ENCODE measurements at places on chromosomes 6 and 20.

- DNase-seq: no peak
Observed at GRCh38 chr6:15253203-15254022, 7.5 kb downstream of the JARID2 start.

DNA sequence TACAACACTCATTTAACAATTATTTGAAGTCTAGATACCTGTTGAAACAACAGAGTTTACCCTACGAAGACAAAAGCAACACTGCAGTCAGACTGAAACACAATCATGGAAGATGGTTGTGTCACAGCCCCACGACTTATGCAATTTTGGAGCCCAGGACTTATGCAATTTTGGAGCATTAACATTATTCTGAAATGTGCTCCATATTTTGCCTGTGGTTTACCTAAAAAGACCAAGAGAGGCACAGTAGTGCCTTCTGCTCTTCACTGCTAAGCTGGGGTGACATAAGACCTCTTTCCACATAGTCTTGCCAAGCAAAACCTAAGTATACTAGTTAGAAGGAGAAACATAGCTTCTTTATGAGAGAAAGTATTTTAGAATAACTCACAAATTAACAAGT is 216.5 kb downstream of the PTPRK start:
- no peak for DNase-seq

- peak; percentile 95 for DNase-seq
Observed at GRCh38 chr6:26351544-26351953, 13.4 kb upstream of the BTN3A2 start.

- no peak for DNase-seq
Observed at GRCh38 chr20:37479925-37480691, 40.9 kb upstream of the NNAT start.

DNA sequence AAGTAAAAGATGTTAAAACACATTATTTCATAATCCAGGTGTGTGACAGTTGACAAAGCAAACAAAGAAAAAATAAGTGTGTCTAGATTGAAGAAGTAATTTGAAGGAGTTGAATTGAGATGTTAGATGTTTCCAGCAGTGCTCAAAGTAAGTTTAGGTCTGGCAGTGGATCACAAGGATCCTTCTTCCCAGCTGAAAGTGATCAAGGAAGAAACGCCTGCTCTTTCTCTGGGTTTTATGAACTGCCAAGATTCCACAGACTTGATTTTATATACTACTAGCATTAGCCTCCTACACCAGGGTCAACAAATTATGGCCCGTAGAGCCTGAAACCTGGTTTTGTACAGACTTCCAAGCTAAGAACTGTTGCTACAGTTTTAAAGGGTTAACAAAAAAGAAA is 30.3 kb downstream of the STX7 start:
- no peak for DNase-seq

- no peak for DNase-seq
Observed at GRCh38 chr6:21334651-21335050, 258.9 kb upstream of the SOX4 start.

Measured in SJSA1 (cell line).